ENCODE measurements at places on chromosomes 6 and 20. TPM values are rescaled to one million over a fixed set of nuclear protein-coding genes. Genes with fewer than 3 reads are reported as not detected.
A peak's percentile ranks its signal among the peaks of the same experiment; 100 is the strongest.

DNA sequence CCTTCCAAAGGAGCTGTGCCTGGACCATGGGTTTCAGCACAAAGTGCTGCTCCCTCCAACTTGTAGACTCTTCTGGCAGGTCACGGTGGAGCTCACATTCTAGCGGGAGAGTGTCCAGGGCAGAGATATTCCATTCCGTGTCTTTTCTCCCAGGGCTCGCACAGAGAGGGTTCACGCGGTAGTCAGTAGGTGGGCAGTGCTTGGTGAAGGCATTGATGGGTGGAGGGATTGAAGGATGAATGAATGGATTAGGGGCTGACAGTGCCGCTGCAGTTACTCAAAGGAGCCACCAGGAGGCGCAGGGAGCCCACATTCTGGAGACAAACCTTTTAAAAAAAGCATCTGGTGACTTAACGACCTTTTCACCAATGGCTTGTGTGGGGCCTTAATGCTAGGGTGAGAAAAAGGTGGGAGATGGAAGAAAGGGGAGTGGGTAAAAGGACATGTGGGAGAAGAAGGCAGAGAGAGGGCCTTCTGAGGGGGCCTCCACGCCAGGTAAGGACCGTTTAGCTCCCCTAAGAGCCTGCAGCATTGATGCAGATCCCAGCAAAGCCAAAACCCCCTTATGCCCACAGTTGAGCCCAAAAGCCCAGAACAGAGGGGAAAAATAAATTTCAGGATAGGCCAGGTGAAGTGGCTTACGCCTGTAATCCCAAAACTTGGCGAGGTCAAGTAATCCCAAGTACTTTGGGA lies 17.5 kb upstream of the FAM110A start:
- peak; percentile 82 for DNase-seq

DNA sequence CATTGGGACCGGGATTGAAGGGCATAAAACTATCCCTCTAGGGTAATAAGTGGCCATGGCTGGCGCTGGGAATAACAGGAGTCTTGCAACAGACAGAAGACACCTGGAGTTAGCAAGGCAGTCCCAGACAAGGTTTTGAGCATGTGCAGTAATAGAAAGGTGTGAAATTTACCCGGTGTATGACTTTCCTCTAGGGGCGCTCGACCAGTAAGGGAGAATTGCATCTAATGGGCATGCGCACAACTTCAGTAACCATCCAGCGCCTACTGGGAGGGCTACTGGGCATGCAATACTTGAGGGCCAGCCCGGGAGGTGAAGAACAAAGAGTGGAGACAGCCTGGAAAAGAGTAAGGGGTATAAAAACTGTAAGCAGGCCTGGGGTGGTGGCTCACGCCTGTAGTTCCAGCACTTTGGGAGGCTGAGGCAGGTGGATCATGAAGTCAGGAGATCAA lies 32.7 kb downstream of the SERPINB6 start:
- peak; percentile 87 for DNase-seq

DNA sequence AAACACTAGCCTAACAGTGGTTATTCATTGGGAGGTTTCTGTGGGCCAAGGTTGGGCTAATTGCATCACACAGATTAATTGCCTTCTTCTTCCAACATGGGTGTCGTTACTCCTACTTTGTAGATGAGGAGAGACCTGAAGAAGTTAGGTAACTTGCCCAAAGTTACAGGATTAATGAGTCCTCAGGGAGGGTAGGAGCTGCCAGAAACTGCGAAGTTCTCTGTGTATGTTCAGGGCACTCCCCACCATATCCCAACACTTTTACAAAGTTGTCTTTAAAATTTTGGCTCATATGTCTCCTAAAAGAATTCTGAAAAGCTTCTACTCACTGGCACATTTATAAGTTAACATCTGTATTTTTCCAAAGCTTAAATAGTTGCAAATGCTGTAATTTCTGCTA lies 323.5 kb upstream of the HSF2 start:
- DNase-seq, result no peak

DNA sequence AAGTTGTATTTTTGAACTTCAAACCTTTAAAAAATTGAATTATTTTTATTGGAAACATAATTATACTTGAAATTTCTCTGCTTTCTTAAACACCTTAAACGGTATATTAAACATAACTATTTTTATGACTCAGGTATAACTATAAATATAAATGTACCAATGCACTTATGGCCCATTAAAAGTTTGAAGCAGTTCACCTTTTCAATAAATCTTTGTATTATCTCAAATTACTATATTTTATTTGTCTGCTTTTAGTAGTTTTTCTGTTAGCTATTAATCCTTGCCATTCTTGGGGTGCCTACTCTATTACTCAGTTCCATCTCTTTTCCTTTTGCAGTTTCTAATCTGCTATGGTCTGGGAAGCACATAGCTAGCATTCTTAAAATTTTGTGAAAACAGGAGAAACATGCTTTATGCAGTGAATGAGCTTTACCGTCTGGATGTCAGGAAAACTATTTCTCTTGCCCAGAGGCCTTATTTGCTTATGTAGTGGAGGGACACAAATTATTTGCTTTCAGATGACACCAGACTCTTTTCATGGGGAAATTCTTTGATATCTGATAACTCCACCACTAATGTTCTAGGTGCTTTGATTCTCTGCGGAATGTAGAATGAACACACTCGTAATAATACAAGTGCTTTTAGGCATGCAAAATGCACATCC lies 378.9 kb upstream of the CITED2 start:
- DNase-seq, result no peak

DNA sequence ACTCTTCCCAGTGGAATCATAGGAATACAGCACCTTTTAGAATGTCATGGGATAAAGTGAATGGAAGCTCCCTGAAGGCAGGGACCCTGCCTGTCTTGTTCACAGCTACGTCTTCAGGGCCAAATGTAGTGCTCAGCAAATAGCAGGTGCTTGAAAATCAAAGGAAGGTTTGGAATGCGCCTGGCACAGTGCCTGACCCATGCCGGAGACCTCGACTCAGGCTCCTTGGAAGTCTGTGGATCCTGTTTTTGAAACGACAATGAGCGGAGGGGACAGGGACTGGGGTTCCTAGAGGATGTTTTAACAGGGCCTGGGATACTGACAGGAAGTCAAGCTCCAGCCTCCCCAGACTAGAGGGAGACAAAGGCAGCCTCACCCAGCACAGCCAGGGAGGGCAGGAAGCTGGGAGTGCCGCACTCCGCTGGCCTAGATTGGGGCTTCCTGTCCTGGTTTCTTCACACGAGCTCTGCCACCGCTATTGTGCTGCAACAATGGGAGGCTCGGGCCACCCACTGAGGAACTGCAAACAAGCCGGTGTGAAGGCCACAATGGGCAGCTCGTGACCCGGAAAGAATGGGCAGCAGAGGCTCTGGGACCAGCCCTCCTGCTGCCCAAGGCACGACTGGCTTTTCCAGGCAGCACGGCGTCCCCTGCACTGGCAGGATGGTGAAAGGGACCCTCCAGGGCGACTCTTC lies 76.7 kb downstream of the PREX1 start:
- no peak for DNase-seq

GRCh38 chr6:168598251-168599117 lies 157.5 kb downstream of the SMOC2 start:
- no peak for DNase-seq

DNA sequence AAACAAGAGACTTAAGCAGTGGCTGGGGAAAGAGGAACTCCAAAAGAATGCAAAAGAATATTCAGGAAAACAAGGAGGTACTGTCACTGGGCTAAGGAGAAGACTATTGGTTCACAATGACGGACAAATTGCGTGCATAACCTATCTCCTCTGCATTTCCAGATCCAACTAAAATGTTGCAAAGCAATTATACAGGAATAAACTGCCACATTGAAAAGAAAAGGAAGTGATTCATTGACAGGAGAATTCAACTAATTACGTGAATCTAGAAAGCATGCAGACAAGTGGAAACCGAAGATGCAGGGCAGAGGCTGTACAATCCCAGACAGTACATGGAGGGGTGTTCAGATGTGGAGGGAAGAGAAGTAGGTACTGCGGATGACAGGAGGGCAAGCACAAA lies 152.8 kb upstream of the RIPOR2 start:
- peak; percentile 22 for DNase-seq

- DNase-seq, result no peak
Observed at GRCh38 chr6:5854899-5855298, 151.8 kb downstream of the NRN1 start.

- peak; percentile 18 for DNase-seq
Observed at GRCh38 chr20:33407251-33407650, 5.9 kb upstream of the CDK5RAP1 start.

- DNase-seq, result no peak
Observed at GRCh38 chr6:139448051-139448649, 73.7 kb upstream of the CITED2 start.

DNA sequence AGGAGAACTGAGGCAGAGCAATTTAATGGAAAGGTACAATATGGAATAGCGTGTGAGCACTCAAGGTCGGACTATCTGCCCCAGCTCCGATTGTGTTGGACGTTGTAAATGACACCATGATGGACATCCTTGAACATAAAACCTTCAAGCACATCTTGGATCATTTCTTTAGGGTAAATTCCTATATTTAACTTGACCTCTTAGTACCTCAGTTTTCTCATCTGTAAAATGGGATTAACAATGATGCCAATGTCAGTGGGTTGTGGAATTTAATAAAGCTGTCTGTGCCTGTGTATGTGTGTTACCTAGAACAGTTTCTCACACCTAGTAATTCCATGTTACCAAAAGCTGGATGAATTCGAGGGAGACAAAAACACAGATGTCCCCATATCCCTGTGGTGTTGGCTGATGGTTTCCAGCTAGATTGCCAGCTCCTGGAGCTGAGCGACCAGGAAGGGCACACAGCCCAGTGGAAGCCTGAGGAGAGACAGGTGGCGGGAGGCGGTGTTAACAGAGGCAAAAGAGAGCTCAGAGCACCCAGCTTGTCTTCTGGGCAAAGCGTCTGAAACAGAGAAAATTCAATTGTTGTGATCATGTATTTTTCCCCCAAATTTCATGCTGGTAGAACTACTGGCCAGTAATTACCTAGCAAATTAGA lies 32.6 kb downstream of the MDFI start:
- no peak for DNase-seq

DNA sequence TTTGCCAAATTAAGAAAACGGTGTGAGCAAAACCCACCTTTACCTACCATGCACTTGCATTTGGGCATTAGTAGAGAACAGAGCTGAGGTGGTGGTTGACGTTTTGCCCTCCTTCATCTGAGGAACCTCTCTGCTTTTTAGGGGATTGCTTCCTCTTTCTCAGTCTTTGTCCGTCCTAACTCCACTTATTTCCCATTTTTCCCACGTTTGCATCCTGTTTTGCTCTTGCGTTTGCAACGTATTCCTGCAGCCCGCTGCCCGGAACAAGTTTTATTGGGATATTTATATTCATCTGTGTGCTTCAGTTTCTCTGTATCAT lies 374 bp upstream of the SERINC1 start:
- no peak for DNase-seq

GRCh38 chr20:22449188-22449973 lies 135.0 kb downstream of the FOXA2 start:
- no peak for DNase-seq

GRCh38 chr20:52179331-52180179 lies 12.0 kb downstream of the ZFP64 start:
- no peak for DNase-seq

DNA sequence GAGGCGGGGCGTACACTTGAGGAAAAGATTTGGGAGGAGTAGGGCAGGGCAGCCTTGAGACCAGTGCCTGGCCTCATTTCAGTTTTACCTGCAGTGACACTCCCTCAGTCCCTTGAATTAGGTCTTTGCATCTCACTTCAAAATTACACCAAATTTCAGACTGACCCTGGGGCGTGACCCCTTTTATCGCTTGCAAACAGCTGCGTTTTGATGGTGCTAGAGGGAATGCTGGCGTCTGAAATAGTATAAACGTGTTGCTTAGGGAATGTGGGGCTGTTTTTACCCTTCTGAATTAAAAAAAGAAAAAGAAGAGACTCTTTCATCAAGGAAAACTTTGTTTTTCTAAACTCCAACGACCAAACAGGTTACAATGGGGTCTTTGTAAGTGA lies 21.0 kb downstream of the COL9A1 start:
- DNase-seq, result peak; percentile 43

DNA sequence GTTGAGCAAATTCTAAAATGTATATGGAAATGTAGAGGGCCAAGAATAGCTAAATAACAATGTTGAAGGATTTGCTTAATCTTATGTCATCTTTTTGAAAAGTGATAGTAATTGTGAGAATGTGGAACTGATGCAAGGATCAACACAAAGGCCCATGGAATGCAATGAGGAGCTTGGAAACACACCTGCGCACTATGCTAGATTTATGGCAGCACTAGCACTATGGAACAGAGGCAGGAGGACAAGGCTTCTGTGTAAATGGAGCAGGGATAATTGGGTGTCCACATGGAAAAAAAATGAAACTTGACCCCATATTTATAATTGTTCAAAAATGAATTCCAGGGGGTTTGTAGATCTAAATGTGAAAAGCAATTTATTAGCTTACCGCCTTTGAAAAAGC lies 298.3 kb downstream of the FARS2 start:
- DNase-seq, result no peak

GRCh38 chr6:42970871-42971612 lies 7.9 kb downstream of the PEX6 start:
- DNase-seq, result no peak

DNA sequence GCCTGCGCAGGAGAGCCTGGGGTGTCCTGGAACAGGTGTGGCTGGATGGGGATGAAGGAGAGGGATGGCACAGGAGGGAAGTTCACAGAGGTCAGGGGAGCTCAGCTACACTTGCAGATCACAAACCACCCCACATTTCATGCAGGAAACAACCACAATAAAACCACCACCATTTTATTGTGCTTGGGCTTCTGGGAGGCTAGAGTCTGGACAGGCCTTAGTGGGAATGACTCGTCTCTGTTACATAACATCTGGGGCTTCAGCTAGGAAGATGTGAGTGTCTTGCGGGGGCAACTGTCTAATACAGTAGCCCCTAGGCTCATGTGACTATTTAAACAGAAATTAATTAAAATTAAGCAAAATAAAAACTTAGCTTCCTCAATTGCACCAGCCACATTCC lies 33.4 kb downstream of the SNX5 start:
- no peak for DNase-seq

GRCh38 chr6:149963212-149963461 lies 606 bp upstream of the ULBP1 start:
- no peak for DNase-seq

DNA sequence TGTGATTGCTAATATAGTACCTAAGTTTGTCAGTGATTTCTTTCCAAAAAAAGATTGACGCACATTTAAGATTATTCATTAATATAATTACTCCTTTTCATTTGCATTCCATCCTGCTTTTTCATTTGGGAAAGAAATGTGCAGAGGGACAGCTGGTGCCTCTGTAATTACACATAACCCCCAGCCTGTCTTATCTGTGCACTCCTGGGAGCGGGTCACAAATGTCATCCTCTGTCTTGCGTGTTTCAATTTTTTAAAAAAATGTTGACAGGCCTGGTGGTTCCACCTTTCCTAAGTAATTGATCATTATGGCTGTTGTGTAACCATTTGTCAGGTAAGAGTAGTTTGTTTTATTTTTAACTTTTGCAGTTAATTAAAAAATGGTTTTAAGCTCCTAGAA lies 92.7 kb downstream of the SLX4IP start:
- DNase-seq, result no peak

SSTR4 gene
- not detected for total RNA-seq

HSPA1L gene
- total RNA-seq, result 0.29 TPM

RHAG gene
- total RNA-seq, result not detected

PSMG4 gene
- 60.6 TPM for total RNA-seq

PNLDC1 gene
- not detected for total RNA-seq

OGFRL1 gene
- total RNA-seq, result 5.9 TPM

RBM24 gene
- 7.9 TPM for total RNA-seq

Data from SK-MEL-5 (cell line).